Stimulated activated CD8-positive, alpha-beta memory T cell treated with anti-CD3 and anti-CD28 coated beads, Interleukin-15, amount 100 ng/mL, for 1 hour (primary cell): ENCODE measurements at places on chromosomes 4 and X.

DNA sequence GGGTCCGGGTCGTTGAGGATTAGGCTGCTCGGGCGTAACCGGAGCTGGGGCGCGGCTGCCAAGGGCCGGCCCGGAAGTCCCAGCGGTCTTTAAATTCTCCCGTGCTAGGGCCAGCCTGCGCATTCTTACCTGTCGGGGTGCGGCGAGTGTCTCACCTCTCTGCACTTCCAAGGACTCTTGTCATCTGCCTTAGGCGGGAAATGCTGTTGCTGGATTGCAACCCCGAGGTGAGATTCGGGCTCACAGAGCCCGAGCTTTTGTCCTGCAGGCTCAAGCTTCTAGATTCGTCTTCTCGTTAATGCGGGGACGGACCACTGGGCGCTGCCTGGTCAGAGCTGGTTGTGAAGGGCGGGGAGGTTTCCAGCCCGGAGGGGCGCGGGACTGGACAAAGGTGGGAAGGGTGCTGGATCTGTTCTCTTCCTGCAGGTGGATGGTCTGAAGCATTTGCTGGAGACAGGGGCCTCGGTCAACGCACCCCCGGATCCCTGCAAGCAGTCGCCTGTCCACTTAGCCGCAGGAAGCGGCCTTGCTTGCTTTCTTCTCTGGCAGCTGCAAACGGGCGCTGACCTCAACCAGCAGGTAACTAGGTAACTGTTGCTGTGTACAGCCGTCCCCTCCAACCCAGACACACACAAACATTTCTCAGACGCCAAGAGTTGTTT is at the start of gene ANKRD37:
Gene ANKRD37, plus strand, starts transcription at position 118 of the 662 bp plus-strand sequence. Its CDS starts 83 bp downstream, at position 201.
- no peak for DNase-seq

DNA sequence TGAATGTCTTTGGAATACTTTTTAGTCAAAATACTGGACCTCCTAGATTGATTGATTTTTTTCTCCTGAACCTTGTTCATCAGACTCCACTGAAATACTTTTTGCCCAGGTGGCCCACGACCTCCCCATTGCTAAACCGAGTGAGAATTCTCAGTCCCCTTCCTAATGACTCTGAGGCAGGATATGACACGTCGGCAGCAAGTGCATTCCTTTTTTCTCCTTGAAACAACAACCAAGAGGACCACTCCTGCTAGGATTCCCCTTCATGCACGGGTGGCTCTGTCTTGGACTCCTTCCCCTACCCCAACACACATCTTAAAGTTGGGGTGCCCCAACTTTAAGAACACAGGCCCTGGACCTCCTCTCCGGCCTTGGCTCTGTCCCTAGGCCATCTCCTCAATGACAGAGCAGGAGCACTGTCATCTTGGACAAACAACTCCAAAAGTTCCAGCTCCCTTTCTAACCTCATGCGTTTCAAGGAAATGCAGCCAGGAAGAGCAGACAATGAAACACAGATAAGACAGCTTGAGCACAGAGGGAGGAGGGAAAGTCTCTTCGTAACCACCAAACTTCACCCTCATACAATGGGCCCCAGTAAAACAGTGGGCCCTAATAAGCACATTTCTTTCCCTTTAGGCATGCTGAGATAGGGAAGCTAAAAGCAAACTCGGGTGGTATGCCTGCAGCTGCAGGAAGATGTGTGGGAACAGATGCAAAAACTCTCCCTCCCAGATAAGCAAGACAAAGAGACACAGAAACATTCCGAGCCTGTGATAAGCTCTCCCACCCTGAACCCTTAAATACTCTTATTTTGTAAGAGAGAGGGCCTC is 33.9 kb downstream of the ZBTB49 start:
- DNase-seq, result no peak

- no peak for DNase-seq
These were observed 50.6 kb downstream of the PTCHD1 start for GRCh38 chrX:23385242-23385641.

DNA sequence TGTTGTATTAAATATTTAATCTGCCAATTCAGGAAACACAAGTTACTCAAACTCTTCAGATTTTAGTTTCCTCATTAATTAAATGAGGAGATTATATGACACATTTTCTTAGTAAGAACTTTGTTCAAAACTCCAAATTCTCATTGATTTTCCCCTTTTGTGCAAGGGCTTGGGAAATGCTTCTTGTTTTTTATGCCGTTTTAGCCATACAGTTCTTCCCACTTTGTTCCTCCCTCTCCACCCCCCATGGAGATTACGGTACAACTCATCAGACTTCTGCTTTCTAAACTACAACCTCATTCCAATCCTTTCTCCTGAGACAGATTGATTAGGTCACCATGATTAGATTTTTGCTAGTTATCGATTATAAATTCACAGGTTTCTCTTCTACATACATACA is 10.9 kb upstream of the BBS7 start:
- DNase-seq, result no peak

GRCh38 chr4:126124818-126125217 is 810.1 kb downstream of the FAT4 start:
- no peak for DNase-seq

GRCh38 chr4:183807420-183808096 is 97.5 kb upstream of the STOX2 start:
- no peak for DNase-seq

DNA sequence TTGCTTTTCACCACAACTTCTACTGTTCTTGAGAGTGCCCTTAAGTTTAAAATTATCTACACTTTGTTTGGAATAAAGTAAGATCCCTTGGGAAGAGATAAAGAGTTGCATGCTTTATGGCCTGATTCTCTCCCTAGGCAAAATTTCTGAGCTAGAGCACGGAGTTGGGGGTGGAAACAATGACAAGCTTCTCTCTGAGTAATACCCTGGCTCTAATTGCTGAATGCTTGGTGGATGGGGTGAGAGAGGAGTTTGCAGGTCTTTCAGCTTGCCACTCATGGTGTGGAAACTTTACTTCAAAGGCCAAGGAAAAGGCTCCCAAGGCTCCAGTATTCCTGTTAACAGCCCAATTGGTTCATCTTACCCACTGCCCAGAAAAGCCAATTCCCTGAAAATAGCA is 26.1 kb upstream of the PRDM8 start:
- DNase-seq, result no peak

- no peak for DNase-seq
These were observed 83.6 kb upstream of the GUCY1A1 start for GRCh38 chr4:155582971-155583437.

DNA sequence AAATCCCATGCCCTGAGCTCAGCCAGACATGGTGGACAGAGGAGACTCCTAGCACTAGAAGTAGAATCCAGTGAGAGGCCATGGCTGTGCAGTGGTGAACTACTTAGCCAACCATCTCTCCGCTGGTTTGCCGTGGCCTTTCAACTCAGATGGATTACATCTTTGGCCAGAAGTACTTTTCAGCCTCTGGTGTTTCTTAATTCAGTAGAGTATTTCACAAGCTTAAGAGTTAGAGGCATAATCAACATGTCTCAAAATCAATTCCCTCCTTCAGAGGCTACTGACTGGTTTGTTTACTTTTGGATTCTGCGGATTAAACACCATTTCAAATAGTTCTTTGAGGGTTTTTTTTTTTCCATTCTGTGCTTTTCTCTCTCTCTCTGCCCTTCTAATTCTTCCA is 91.1 kb upstream of the PGRMC2 start:
- no peak for DNase-seq

- DNase-seq, result no peak
These were observed 469.6 kb downstream of the PDGFC start for GRCh38 chr4:156501962-156502361.

GRCh38 chr4:61511716-61512488 is 311.8 kb downstream of the ADGRL3 start:
- DNase-seq, result no peak

DNA sequence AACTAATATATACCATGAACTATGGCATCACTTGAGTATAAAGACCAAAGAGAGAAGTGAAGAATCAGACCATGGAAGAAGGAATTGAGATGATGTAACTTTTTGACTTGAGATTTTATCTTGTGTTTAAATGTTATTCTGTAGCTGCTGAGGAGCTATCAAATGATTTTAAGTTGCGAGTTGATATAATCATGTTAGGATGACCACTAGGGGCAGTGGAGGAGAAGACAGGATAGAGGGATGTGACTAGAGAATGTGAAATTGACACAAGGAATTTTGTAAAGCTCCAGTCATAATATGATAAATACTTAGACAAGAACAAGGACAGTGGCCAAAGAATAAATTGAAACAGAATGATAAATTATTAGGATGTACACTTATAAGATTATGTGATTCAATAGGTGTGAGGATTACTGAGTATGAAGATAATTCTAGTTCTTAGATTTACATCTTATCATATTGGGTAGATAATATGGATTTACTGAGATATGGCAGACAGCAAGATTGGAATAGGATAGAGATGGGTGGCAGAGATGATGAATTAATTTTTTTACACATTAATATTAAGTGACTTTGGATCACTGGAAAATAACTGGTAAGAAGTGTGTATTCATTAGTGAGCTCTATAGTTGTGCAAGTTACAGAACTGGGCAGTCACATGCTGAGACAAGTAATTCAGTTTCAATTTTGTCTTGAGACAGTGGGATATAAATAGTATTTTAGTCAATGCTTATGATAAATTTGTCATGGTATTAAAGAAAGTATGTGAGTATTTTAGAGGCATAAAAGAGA is 816.0 kb upstream of the PCDH10 start:
- DNase-seq, result no peak

GRCh38 chr4:72207196-72207595 is 175.4 kb downstream of the NPFFR2 start:
- DNase-seq, result no peak

GRCh38 chr4:38625508-38625907 is 38.5 kb upstream of the KLF3 start:
- DNase-seq, result no peak

- DNase-seq, result no peak
These were observed 451.0 kb upstream of the ZFP42 start for GRCh38 chr4:187544461-187545053.

- DNase-seq, result no peak
These were observed 88.9 kb upstream of the RPL34 start for GRCh38 chr4:108531461-108531860.

- DNase-seq, result no peak
These were observed 65.6 kb downstream of the MCF2 start for GRCh38 chrX:139642241-139642927.

DNA sequence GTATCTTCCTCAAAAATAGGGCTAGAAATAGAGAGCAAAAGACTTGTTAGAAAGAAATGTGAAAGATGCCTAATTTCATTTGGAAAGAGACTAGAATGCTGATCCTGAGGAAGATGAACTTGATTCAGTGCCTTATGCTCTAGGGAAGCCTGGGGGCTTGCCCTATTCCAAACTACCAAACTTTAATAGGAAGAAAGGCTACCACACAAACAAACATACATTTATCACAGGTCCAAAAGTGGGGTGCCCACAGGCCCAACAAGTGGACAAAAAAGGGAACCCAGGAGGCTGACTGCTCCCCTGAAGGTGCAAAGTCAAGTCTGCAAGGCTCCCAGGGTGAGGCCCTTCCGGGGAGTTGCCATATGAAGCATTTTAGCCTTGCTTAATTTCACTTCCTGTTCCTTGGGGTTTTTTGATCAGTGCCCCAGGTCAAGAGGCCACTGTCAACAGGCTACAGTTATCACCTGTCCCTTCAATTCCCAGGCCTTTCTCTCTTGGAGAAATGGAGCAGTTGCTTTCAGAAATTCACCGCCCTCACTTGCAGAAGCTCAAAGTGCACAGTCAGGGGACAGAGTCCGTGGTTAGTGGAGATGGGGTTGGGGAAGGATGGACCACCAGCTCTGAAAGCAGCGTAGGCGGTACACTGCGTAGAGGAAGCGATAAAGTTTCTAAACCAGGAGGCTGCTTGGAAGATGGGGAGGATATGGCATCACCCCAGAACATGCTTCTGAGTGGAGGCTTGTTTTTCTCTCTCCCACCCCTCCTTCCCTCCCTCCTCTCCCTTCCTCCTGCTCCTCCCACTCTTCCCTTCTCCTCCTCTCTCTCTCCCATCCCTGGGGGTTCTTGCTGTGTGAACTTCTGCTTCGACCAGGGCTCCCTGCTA is 36.4 kb downstream of the TMEM154 start:
- no peak for DNase-seq

GRCh38 chr4:189973646-189974045 is 33.0 kb downstream of the FRG1 start:
- no peak for DNase-seq

- no peak for DNase-seq
These were observed 52.1 kb upstream of the TEX13D start for GRCh38 chrX:124280294-124280902.

DNA sequence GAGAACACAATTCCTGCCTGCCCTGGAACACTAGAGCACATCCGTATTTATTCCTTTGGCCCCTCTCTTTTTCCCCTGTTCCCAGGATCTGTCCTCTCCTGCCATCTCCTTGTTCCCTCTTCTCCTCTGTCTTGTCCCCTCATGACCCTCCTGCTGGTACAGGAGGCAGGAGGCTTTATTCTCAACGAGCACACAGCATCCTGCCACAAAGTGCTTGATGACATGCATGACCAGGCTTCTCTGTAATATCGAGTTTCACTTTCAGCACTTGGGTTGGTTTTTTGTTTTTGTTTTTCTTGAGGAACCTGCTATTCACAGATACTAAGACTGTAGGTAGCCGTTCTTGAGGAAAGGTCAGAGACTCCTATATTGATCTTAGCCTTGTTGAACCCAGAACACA is 35.3 kb downstream of the NALF2 start:
- DNase-seq, result no peak

GRCh38 chr4:176262243-176262642 is 6.8 kb downstream of the ASB5 start:
- DNase-seq, result no peak

DNA sequence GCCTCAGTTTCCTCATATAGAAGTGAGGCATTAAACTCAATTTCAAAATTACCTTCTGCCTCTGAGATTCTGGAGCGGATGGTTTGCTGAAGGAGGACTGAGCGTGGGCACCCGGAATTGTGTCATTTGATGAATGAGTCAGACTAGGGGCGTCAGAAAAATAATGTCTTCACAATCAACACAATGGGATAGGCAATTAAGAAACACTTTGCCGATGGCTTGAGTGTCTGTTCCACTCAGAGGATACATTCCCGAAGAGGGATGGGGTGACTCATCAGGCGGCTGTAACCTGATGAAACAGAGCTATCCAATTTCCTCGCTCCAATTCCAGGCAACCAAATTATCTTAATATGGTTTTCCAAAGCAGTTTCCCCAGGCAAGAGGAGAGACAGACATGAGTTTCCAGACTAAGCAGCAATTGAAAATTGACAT is 1.2 kb upstream of the CHRNA9 start:
- DNase-seq, result no peak

DNA sequence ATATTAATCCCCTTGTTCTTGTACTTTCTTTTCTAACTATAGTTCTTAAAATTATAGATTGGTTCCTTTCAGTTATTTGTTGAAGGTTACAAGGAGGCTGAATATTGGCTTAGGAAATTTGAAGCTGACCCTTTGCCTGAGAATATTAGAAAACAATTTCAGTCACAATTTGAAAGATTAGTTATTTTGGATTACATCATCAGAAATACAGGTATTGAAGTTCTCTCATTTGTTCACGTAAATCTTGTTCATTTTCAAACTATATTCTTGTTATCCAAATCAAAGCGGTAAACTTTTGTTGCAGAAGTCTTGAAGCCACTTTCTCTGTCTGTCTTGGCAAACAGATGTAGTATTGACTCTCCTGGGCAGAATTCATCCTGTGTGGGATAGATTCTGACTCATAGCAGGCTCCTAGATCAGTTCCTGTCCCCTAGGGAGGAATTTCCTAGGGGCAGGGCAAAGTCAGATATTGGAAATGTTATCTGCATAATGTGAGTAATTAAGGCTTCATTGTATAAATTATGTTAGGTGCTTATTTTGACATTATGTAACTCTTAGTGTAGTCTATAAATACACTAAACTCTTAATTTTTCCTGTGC is 25.2 kb downstream of the PI4K2B start:
- no peak for DNase-seq

GRCh38 chr4:13611283-13611842 is 16.2 kb downstream of the BOD1L1 start:
- DNase-seq, result no peak
